ENCODE measurements at places on chromosomes 2 and 18. TPM values are rescaled to one million over a fixed set of nuclear protein-coding genes. Genes with fewer than 3 reads are reported as not detected.

DNA sequence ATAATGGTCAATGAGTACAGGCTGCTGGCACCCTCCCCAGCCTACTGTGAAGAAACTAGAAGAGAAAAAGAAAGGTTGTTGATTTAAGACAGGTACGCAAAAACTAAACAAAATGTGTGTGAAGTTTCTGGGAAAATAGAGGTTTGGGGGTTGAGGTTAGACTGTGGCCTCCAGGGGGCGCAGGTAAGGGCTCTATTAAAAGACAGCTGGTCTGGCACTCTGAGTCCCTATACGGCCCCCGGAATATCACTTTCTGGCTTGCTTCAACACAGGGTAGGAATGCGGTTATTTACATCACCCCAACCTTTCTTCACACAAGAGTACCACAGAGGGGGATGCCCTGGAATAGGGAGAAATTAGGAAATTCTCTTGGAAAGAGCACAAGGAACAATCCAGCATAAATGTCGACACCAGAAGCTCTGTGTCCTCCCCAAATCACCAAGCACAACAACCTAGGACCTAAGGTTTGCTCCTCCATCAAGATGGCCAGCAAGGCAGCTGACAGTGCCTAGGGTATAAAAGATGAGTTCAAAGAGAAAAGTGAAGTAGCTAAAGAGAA is 480.8 kb upstream of the KLHL29 start:
- DNase-seq, result no peak

- peak; percentile 60 for DNase-seq
Observed at GRCh38 chr2:202038471-202039277, 5.0 kb downstream of the FZD7 start.

- DNase-seq, result no peak
Observed at GRCh38 chr2:233456111-233456510, 101.8 kb downstream of the DGKD start.

- DNase-seq, result no peak
Observed at GRCh38 chr2:207133458-207133819, 32.3 kb downstream of the KLF7 start.

GRCh38 chr2:190137561-190137960 is 75.0 kb upstream of the MSTN start:
- no peak for DNase-seq

DNA sequence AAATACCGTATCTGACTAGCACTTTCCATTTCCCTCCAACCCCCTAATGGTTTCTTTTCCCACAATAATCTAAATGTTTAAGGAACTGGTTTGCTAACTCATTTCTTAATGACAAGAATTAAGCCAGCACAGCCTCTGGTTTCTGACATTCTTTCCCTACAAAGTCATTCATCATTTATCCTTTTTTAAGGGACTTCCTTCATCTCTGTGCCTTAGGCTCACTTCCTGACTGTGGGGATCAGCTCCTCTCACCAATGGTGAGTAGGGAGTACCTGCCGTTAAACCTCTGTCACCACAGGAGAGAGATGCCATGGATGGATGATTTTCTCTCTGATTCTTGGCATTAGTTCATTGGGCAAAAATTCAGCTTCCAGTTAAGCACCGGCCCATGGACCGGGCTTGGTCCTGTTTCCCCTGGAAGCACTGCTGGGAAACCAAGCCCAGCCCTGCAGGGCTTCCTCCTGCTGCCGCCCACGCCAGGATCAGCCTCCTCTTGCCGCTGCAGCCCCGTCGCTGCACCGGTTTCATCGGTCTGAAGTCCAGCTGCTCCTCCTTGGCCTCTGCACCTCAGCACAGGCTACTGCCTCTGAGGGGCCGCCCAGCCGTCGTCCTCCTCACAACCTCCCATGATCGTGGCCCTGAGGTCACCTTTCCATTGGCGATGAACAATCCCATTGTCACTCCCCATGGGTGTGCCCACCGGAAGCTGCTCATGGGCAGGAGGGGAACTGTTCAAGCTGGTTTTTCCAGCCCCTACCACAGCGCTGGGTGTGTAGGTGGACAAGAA is 64.0 kb upstream of the ZNF516 start:
- no peak for DNase-seq

The ALPI gene
- not detected for total RNA-seq

The TMEM178A gene
- not detected for total RNA-seq

Data from A172 (cell line).